Panc1 (cell line): ENCODE measurements at places on chromosomes 16 and 17. TPM values are rescaled to one million over a fixed set of nuclear protein-coding genes. Genes with fewer than 3 reads are reported as not detected.
A peak's percentile ranks its signal among the peaks of the same experiment; 100 is the strongest.

DNA sequence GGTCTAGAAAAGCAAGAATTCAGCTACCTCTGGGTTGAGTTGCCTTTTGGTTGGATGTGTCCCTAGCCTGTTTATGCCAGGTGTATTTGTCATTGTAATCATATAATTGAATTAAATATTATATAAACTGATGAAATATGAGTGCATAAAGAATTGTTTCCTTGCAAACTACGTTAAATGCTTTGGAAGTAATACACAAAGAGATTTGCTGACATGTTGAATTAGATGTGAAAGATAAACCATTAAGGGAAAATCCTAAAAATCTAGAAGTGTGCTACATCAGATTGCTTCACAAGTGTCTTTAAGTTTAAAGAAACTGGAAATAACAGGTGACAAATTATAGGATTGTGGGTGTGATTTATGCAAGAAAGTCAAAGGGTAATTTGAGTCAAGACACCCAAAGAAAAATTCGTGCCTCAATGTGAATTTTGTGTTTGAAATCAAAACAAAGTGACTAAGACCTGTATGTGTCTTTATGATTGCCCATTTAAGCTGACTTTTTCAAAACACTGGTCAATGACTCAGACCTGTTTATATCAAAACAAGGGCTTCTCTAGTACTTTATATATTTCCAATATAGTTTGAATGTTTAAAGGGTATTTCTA is 5.1 kb upstream of the PYY start:
- no peak overlapping the region for H3K4me3 ChIP-seq
- no peak for DNase-seq
- H3K4me1 ChIP-seq = no peaks in the 10 kb centered on the region
- H3K27me3 ChIP-seq = no peaks in the 10 kb centered on the region
- no peak overlapping the region for H3K27ac ChIP-seq
- H3K36me3 ChIP-seq = no peaks in the 10 kb centered on the region

- no peaks in the 10 kb centered on the region for H3K27me3 ChIP-seq
- DNase-seq = no peak
- no peak overlapping the region for H3K27ac ChIP-seq
- no peak overlapping the region for H3K4me3 ChIP-seq
- H3K36me3 ChIP-seq = no peaks in the 10 kb centered on the region
These were observed 34.3 kb downstream of the PITPNC1 start for GRCh38 chr17:67411397-67411796.

- H3K4me1 ChIP-seq = peaks cover 6% of the 10 kb centered on the region
- H3K27ac ChIP-seq = peak overlapping the region; percentile 95
- H3K4me3 ChIP-seq = peak overlapping the region; percentile 93
- DNase-seq = no peak
These were observed 1.1 kb upstream of the GFOD2 start for GRCh38 chr16:67720236-67720635.

DNA sequence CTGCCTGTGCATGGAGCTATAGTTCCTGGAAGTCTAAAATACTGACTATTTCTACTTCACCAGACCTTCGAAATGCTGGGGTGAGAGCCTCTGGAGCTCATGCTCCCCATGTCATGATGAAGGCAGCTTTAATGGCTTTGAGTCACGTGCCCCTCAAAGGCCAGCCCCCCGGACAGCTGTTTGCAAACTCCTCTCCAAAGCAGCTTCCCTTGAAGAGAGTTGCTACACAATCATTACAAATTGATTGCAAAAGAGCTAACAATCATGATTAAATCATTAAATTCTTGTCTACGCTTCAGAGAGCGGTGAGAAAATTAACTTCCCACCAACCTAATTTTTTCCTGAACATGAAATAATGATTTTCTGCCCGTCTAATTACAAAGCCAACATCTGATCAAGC is 134.8 kb upstream of the IRX6 start:
- H3K4me1 ChIP-seq = no peaks in the 10 kb centered on the region
- H3K4me3 ChIP-seq = no peak overlapping the region
- H3K36me3 ChIP-seq = no peaks in the 10 kb centered on the region

DNA sequence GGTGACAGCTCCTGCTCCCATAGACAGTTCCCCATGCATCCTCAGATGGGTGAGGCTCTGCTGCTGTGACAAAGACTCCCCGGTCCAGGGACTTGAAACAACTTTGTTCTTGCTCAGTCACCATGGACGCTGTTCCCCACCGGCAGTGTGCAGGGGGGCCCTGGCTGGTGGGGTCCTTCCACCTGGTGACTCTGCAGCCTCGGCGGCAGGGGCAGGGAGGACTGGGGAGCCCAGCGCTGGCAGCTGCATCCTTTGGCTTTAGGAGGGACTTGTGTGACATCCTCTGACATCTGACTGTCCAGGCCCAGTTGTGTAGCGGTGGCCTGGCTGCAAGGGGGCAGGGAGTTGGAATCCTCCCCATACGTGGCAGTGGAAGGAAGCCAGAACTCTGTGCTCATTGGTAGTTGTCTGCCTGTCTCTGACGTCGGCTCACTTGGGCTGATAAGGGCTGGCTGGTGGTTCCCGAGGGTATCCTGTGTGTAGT is 107.3 kb downstream of the CMIP start:
- peaks cover 29% of the 10 kb centered on the region for H3K4me1 ChIP-seq
- no peak overlapping the region for H3K4me3 ChIP-seq
- no peaks in the 10 kb centered on the region for H3K36me3 ChIP-seq
- no peak for DNase-seq

DNA sequence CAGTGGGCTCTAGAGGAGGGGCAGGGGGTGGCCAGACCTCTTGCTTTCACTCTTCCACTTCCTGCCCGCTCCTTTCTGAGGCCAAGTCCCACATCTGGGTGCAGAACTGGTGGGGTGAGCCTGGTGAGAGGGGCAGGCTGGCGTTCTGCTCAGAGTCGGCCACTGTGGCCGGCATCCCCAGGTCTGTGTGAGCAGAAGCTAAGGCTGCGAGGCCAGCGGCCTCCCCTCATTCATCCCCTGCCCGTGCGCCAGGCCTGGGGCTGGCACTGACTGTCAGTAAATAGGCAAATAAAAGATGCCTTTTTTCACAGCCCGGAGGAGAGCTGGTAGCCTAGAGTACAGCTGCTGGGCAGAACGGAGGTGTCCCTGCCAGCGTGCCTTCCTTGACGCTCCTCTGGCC is 1.2 kb downstream of the DEF8 start:
- 0 out of 2 replicates have a peak, but pooled peaks cover 4% of the 10 kb centered on the region for H3K4me1 ChIP-seq
- peak overlapping the region; percentile 48 for H3K4me3 ChIP-seq
- no peak for DNase-seq
- no peak overlapping the region for H3K27ac ChIP-seq
- no peaks in the 10 kb centered on the region for H3K27me3 ChIP-seq
- H3K36me3 ChIP-seq = no peaks in the 10 kb centered on the region

- no peaks in the 10 kb centered on the region for H3K27me3 ChIP-seq
- DNase-seq = no peak
- peaks cover 7% of the 10 kb centered on the region for H3K4me1 ChIP-seq
- H3K4me3 ChIP-seq = peak within 1 kb of the TSS; percentile 51
- H3K36me3 ChIP-seq = no peaks in the 10 kb centered on the region
These were observed at the start of gene RASL10B for GRCh38 chr17:35731239-35731916. RASL10B (plus strand) TSS chr17:35731639; CDS start chr17:35735185, 3,546 bp downstream.

GRCh38 chr16:11543661-11544393 is 42.9 kb downstream of the LITAF start:
- no peak for DNase-seq
- no peaks in the 10 kb centered on the region for H3K4me1 ChIP-seq
- H3K27ac ChIP-seq = no peak overlapping the region
- H3K27me3 ChIP-seq = no peaks in the 10 kb centered on the region
- no peak overlapping the region for H3K4me3 ChIP-seq
- no peaks in the 10 kb centered on the region for H3K36me3 ChIP-seq

Gene TEX19
- total RNA-seq = 0.21 TPM

Gene WFIKKN1
- total RNA-seq = 2.0 TPM
